Right renal pelvis (tissue), 4 donors: ENCODE measurements at places on chromosomes 4 and X.
A peak's percentile ranks its signal among the peaks of the same experiment; 100 is the strongest.

DNA sequence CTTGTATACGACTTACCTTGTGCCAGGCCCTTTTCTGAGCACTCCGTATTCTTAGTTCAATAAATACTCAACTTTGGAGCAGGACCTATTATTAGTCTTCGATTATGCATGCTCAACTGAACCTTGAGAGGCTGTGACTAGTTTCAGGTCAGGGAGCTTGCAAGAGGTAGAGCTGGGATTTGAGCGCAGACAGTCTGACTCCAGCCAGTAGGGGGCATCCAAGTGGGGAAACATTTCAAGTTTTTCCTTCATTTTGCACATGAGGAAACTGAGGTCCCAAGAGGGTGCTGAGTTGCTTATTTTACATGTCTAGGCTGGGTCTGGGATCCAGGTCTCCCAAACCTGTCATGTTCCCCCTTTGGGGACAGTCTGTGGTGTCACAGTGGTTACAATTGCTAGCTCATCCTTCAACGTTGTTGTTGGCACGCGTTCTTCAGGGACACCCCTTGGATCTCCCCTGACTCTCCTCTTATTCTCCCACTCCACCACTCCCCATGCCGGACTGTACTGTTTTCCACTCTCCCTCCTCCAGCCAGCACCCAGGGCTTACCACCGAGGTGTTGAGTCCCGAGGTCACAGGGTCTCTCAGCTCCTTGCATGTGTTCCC is 6.7 kb upstream of the PRICKLE3 start:
- no peak for DNase-seq

GRCh38 chr4:152563209-152563608 is 27.3 kb upstream of the FBXW7 start:
- DNase-seq, result no peak

DNA sequence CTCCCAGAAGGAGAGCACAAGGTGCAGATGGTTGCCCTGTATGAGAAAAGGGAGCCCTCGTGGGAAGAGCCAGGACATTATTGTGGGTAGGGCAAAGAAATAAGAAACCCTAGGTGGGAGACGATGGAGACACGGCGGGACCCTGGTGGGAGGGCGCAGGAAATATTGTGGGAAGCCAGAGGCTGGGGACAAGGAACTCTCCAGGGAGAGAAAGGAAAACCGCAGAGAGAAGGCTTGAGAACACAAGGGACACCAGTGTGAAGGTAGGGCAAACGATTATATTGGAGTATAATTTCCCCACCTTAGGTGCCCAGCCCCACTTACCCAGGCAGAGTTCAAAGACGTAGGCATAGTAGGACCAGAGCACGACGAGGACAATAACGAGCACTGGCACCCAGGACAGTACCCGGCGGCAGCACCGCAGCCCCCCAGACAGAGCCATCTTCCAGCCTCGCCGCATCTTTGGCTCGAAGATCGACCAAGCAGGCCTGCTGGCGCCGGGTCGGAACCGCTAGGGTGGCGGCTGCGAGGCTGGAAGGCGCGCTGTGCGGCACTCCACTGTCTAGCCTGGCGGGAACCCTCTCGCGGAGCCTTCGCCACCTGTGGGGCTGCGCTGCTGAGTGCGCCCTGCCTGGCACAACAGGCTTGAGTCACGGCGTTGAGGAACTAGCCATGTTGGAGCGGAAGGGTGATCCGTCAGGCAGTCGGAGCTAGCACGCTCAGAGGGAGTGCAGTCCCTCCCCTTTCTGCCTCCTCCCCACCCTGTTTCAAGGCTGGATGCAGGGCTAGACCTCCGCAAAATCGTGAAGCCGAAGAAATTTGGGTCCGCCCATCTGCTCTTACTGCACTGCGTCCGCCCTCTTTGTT is at the start of gene ZDHHC15:
Gene ZDHHC15, minus strand, starts transcription at position 473 of the 867 bp plus-strand sequence. Its CDS starts 13 bp downstream, at position 460.
- no peak for DNase-seq

DNA sequence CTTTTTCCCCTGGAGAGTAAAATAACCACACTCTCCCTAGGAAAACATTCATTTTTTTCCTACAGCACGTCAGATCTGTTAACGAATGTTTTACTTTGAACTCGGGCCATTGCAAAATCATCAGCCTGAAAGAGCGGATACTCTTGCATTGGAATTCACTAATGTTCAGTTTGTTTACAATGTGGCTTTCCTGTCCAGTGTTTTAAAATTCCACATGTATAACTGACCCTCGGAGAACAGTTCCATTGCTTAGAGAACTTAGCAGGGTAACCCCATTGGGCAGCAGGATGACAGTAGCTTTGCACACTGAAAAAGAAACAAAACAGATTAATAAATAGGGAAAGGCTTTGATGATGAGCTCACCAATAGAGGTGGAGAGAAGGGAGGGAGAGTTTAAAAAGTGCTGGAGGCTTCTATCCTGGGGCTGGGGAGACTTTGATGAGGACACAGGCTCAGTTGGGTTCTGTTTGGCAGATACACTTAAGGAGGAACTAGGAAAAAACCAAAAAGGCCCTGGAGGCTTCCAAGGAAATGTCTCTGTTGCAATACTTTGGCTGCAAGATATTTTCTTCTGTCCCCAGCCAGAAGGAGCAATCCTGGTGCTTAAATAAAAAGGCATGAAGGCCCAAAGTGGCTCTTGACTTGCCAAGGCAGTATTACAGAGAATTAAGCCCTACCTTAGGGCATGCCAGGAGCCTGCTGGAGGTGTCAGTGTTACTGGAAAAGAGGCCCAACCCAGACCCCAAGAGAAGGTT is 143.1 kb downstream of the ARSF start:
- DNase-seq, result no peak

DNA sequence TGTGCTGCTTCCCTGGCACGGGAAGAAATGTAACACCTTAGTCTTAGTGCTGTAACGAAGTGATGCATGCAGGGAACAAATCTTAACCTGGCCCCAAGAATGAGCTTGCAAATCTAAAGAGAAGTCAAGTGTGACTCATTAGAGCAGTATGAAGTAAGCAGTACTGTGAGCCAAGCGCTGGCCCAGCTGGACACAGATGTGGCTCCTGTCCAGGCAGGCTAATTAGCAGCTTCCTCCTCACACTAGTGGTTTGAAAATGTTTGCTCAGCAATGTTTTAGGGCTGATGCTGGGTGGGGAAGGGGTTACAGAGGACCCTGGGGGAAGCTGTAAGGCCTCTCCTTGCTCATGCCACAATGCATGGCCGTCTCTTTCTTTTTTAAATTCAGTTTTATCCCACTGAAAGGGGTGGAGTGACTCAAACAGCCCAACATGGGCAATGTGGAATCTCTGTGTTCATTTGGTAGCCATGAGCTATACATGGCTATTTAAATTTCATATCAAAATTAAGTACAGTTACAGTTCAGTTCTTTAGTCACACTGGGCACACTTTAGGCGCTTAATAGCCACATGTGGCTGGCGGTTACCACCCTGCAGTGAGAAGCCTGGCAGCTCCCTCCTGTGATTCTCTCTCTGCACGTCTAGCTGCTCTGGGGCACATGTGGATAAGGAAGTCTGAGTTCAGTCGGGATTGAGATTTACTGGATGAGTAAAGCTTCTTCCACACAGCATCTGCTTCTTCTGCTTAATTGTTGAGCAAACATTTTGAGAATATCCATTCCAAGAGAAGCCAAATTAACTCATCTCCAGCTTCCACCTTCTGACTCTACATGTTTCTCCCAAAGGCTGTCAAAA is 48.8 kb downstream of the MAP7D2 start:
- no peak for DNase-seq

GRCh38 chr4:159764343-159764952 is 661.6 kb downstream of the RAPGEF2 start:
- DNase-seq, result peak; percentile 61

GRCh38 chr4:182888891-182889290 is 28.3 kb downstream of the DCTD start:
- no peak for DNase-seq

GRCh38 chrX:140502491-140503237 is 2.2 kb downstream of the SOX3 start:
- no peak for DNase-seq

DNA sequence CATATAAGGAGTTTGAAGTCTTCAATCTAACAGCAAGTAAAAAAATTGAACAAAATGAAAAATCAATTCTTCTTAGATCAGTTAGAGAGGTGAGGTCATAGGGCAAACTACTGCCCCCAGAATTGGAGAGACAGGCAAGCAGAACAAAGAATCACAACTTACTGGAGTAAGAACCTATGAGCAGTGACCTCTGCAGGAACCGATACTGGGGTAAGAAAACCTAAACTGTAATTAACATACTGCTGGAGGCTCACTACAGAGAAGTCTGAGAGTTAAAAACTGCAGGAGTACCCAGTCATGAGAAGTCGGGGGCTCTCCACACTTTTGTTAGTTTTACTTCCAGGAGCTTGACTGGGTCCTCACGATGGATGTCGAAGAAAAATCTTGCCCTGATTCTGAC is 16.0 kb downstream of the CLDN22 start:
- no peak for DNase-seq
